ENCODE measurements at places on chromosomes 2 and 18.

- DNase-seq, result no peak
Measured at GRCh38 chr2:240189686-240190085, 49.2 kb upstream of the OTOS start.

GRCh38 chr2:34353509-34354113, 754.5 kb upstream of the FAM98A start:
- DNase-seq, result no peak

DNA sequence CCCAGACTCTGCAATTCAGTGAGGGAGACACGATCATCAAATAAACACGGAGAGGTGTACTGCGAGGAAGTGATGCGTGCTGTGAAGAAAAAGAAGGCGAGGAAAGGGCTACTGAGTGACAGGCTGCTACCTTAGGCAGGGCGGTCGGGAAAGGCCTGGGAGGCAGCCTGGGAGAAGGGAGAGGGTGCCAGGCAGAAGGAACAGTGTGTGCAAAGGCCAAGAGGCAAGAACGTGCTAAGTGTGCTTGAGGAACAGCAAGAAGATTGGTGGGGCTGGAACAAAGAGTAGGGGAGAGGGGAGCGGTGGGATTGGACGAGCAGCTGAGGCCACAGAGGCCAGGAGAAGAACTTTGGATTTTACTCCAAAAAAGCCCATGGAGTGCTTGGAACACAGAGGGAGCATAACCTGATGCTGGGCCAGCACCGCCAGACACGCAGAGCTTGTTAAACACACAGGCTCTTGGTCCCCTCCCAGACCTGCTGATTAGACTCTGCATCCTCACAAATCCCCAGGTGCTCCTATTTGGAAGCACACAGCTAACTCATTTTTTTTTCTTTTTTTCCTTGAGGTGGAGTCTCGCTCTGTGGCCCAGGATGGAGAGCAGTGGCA, 30.4 kb downstream of the SERTAD2 start:
- no peak for DNase-seq

GRCh38 chr2:174336501-174337336, 2.0 kb downstream of the SP9 start:
- DNase-seq, result no peak

DNA sequence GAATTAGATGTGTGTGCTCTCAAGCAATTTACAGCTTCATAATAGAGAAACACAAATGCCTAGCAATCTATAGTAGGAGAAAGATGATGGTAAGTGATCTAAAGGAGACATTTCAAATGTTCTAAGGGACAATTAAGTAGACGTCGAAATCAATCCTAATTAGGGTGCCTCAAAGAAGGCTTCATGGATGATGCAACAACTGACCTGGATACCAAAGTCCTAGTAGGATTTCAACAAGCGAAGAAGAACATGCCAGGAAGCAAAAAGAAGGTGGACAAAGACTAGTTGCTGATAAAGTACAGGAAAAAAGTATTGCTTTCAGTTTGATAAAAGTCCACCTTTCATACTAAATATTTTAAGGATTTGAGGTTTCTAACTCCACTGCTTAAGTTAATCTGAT, 12.5 kb downstream of the FIGN start:
- DNase-seq, result no peak

- no peak for DNase-seq
Measured at GRCh38 chr2:235945608-235946140, 222.5 kb downstream of the GBX2 start.

DNA sequence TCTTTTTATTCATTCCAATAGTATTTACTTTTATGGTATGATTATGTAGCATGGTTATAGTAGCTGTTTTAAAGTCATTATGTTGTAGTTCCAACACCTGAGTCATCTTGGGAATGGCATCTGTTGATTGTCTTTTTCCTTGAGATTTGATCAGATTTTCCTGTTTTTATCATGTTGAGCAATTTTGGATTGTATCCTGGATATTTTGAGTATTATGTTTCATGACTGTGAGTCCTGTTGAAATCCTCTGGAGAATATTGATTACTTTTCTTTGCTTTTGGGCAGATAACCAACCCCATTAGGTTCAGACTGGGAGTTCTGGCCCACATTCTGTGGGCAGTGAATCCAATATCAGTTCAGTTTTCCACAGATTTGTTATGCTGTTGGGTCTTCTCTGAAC, 163.2 kb upstream of the SPRED2 start:
- DNase-seq, result no peak

Measured in umbilical cord (tissue), 2 donors.